GM13977 (cell line): ENCODE measurements at places on chromosomes 11 and 22.
A peak's percentile ranks its signal among the peaks of the same experiment; 100 is the strongest.

GRCh38 chr11:66676282-66676919, 1.3 kb downstream of the RBM4B start:
- DNase-seq = no peak

DNA sequence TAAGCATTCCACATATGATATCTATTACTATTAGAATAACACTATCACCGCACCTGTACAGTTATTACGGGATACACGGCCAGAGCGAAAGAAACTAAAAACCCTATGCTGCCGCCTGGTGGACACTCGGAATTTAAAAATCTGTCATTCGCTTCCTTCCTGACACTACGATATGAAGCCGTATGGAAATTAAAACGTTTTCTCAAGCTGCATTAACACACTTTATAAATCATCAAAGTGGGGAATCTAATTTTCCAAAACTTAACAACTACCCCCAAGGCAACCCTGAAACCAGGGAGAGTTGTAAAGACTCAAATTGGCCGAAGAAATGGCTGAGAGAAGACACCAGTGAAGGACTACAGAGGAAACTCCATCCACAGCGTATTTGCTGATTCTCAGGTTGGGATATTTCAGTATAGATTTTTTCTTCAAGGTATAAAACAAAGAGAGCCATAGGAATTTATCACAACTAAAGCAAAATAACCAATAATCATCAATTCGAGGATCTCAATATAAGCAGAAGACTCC, 1.4 kb downstream of the CCDC73 start:
- DNase-seq = peak; percentile 52

DNA sequence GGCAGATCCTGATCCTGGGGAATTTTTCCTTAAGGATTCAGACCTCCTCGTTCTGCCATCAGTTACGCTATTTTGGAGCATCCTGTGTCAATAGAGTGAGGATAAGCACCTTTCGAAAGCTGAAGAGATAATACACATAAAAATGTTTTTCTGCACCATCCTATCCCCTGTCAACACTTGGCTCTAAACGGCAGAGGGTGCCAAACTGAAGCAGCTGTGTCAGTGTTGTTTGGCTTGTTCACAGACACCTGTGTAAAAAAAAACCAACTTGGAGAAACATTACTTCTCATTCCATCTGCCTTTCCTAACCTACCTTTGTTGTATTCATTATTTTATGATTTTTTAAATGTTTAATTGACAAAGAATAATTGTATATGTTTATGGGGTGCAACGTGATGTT, 417.0 kb upstream of the DDI1 start:
- no peak for DNase-seq

DNA sequence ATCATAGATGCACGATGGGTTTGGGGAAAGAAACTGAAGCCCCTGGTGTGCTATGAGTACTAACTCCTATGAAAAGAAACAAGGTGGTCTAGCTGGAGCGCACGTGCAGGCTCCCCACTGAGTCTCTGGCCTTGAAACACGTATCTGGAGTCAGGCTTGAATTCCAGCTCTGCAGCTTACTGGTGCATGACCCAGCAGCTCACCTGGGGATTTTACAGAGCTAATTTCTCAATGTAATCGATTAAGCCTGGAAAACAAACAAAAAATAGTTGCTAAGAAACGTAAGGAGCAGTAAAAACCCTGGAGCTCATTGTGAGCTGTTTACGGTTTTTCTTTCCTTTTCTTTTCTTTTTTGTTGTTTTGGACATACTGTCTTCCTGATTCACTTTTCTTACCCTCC, 12.3 kb downstream of the KCNJ1 start:
- DNase-seq = no peak

GRCh38 chr22:25746012-25746373, 4.0 kb downstream of the MYO18B start:
- no peak for DNase-seq

DNA sequence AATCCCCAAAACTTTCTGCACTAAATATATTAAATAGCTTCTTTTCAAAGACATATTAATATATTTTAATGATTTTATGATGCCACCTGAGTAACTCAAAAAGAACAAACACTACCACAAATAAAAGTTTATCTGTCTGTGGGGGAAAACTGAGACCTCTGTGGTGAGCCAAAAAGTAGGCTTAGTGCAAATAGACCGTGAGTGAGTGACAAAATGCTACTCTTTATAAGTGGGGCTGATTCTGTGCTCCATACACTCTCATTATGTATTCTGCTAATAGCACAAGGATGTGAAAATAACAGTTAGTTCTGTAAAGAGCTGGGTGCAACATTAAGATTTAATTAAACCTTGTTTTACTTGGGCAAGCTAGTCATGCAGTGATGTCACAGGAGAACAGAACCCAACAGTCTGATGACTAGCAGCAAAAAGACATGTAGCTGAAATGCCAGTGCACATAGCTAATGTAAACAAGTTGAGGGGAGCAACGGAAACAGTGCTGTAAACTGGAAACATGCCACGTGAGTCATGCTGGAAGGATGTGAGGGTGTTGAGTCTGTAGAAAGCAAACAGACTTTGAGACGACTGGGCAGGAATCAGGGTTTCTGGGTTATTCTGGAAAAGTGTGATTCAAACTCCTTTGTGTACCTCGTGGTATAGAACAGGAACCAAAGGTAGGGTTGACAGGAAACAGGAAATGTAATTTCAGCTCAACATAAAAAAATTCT, 1130.4 kb downstream of the LRRC4C start:
- no peak for DNase-seq

- DNase-seq = no peak
These were observed 142.8 kb downstream of the CTTN start for GRCh38 chr11:70541176-70541575.

DNA sequence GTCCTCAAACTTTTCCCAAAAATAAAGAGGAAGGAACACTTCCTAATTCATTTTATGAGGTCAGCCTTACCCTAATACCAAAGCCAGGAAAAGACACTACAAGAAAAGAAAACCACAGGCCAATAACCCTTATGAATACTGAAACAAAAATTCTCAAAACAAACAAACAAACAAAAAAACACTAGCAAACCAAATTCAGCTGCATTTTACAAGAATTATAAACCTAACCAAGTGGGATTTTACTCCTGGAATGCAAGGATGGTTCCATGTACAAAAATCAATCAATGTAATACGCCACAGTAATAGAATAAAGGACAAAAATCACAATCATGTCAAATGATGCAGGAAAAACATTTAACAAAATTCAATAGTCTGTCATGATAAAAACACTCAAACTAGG, 13.3 kb downstream of the ARVCF start:
- no peak for DNase-seq

GRCh38 chr11:86172894-86173293, 71.7 kb upstream of the EED start:
- DNase-seq = no peak

GRCh38 chr11:3197044-3197695, 21.4 kb downstream of the MRGPRG start:
- no peak for DNase-seq

GRCh38 chr11:1654388-1655167, 25.0 kb downstream of the KRTAP5-5 start:
- DNase-seq = no peak

DNA sequence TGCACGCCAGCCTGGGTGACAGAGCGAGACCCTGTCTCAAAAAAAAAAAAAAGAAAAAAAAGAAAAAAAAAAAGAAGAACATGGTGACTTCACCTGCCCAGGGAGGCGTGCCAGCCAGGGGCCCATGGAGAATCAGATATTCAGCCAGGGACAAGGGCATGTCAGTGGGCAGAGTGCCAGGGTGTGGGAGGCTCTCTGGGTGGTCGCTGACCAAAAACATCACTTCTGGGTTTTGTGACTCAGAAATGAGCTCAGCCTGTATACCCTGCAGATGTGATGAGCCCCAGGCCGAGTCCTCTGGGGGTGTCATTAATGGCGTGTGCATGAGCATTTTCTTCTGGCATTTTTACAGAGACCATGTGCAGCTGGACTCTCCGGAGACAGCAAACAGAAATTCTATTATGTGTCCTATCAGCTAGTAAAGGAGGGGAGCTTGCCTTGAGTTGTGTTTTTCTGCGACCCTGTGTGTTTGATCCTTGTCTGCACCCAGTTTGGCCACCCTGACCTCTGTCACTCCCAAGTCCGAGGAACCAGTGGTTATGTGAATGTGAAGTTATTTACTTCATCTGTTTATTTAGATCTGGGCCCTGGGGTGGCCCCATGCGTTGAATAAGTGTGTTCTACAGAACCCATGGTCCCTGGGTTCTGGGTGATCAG, 53.6 kb downstream of the BCR start:
- DNase-seq = no peak

DNA sequence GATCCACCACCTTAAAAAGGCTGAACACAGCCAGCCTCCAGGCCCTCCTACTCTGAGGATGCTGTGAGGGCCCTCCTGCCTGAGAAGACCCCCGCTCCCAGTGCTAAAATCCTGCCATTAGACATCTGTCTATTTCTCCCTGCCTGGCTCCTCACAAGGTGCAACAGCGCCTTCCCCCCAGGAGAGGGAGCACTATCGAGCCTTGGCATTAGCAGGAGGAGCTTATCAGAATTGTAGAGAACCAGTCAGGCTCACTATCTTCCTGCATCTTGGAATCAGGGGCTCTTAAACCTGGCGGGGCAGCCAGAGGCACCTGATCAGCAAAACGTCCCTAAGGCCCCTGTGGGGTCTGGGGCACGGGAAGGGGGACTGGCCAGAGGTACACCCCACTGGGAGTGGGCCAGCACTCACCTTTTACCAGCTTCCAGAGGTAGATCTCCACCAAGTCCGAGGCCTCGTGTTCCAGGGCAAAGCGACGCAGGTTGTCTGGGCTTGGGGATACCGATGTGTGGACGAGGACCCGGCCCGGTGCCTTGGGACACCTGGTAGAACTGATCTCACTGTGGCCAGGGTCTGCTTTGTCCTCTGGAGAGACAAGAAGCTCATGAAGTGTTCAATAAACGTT, 28.7 kb downstream of the CHRDL2 start:
- peak; percentile 84 for DNase-seq

- no peak for DNase-seq
These were observed 33.4 kb downstream of the NAV2 start for GRCh38 chr11:19746086-19746485.

DNA sequence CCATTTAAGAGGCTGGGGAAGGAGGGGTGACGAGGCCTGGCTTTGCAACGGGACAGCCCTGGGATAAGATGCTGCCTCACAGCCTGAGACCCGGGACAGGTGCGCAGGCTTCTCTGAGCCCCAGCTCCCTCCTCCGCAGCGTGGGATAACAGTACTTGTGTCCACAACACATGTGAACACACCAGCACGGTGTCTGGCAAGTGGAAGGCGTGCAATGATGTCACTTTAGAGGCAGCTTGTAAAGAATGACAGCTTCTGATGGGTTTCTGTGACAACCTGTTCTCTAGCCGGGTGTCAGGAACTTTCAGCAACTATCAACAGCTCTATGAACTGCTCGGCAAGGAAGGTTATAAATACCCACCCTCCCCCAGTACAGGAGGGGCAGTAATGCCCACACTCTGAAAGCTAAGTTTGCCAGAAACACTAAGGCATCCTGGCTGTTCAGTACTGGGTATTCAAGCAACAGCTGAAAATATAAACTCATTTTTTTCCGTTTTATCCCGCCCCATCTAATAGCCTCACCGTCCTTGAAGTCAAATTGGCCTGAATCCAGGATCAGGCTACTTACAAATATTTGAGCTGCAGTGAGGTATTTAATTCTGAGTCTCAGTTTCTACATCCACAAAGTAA, 59.7 kb downstream of the MYH9 start:
- no peak for DNase-seq

GRCh38 chr11:7890417-7891172, 40.5 kb downstream of the OR10A6 start:
- DNase-seq = no peak

DNA sequence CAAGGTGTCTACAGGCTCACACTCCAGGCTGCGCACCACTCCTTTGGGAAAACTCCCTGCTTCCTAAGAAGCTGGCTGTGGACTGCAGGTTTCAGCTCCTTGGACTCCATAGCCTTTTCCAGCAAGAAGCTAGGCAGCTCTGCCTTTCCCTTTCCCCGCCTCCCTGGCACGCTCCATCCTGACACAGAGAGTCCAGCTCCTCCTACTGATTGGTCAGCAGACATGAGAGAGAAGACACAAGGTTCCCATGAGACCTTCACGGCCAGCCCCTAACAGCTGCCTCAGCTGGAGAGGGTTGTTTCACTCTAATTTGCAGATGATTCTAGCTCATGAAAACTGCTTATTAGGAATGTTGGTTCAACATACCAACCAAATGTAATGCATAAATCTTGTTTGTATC, 27.6 kb downstream of the TENM4 start:
- no peak for DNase-seq

- no peak for DNase-seq
These were observed 19.6 kb downstream of the FGF3 start for GRCh38 chr11:69799582-69799981.

DNA sequence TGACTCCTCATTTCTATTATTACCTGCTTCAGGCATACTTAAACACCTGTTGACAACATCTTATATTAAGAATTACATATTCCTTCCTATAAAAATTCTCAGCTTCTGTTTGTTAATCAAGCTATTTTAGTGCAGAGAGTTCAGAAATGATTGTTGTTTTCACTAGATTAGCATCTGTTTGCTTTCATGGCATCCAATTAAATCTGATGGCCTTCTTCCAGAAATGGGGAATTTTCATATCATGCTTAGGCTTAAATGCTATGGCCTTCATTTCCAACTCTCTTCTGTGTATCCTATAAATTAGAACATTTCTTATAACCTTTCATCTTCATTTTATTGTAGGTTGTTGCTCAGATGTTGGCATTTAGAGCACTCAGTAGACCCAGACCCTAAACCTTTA, 180.0 kb downstream of the WNT11 start:
- DNase-seq = no peak

DNA sequence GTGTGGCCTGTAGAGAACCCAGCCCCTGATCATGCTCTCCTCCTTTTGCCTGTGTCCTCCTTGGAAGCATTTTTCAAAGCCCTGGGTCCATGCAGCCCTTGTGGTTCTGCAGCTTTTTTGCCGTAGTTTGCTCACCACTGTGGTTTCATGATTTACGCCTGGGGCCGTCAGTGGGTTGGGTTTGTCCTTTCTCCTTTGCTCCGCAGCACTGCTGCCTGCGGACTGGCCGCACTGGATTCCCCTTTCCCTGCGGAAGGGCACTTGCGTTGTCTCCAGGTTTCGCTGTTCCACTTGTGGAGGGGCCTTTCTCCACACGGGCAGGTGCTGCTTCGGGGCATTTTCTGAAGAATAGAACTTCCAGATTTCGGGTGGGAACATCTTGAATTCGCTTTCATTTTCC, 1260.9 kb downstream of the BRD1 start:
- DNase-seq = no peak

GRCh38 chr22:30514252-30514651, 8.8 kb upstream of the SEC14L4 start:
- DNase-seq = no peak

DNA sequence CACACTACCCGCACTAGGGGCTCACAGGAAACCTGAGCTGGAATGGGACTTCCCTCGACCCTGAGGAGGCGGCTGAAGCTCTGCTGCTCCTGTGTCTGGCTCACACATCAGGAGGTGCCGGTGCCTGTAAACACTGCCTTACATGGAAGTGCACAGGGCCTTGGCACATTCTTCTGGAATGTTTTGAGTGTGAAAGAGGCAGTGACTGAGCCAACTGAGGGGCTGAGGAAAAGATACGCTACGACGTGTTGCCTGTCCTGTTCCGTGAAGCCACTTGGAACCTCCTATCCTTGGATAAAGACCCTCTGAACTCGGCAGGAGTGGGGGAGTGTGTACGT, 10.5 kb downstream of the TXN2 start:
- no peak for DNase-seq
